NCI-H1436 (cell line): ENCODE measurements at places on chromosomes 2 and 18.

- DNase-seq, result no peak
These were observed 62.6 kb upstream of the PAX8 start for GRCh38 chr2:113341191-113341869.

- no peak for DNase-seq
These were observed 22.2 kb downstream of the SPAG16 start for GRCh38 chr2:213306316-213306942.

- DNase-seq, result no peak
These were observed 7.1 kb downstream of the NFE2L2 start for GRCh38 chr2:177257471-177257870.

DNA sequence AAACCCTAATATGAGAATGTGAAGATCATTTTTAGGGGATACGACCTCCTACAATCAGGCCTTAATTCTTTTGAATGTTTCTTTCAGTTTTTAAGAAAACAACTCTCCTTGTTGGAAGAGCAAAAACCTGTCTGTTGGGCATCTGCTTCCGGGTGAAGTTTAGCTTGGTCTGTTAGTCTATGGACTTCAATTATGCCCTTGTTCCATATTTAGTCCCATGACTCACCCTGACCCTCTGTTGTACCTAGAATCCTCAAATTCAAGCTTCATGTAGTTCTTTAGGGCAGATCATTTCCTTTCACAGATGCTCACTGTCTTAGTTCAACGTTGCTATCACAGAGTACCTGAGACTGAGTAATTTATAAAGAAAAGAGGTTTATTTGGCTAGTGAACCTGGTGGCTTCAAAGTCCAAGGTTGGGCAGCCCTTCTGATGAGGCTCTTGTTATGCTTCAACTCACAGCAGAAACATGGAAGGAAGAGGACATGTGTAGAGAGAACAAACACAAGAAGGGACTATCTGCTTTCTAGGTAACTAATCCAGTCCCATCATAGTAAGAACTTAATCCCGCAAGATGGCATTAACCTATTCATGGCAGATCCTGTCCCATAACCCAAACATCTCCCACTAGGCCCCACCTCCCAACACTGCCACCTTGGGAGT is 82.5 kb upstream of the SERPINE2 start:
- DNase-seq, result no peak

DNA sequence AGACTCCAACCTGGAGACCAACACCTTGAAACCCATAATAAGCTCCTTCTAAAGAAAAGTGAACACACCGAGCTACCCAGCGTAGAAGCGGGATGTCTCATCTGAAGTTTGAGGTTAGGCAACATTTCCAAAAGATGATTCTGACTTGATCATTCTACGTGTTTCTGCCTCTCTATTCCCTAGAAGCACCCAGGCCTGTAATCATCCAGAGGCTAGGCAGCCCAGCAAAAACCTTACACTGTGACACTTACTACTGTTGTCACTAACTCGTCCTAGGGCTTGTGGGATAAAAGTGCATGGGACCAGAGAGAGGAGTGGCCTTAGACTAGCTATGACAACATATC is 1.4 kb downstream of the ZBTB14 start:
- DNase-seq, result no peak

GRCh38 chr2:78290581-78291214 is 734.8 kb upstream of the REG3G start:
- DNase-seq, result no peak

DNA sequence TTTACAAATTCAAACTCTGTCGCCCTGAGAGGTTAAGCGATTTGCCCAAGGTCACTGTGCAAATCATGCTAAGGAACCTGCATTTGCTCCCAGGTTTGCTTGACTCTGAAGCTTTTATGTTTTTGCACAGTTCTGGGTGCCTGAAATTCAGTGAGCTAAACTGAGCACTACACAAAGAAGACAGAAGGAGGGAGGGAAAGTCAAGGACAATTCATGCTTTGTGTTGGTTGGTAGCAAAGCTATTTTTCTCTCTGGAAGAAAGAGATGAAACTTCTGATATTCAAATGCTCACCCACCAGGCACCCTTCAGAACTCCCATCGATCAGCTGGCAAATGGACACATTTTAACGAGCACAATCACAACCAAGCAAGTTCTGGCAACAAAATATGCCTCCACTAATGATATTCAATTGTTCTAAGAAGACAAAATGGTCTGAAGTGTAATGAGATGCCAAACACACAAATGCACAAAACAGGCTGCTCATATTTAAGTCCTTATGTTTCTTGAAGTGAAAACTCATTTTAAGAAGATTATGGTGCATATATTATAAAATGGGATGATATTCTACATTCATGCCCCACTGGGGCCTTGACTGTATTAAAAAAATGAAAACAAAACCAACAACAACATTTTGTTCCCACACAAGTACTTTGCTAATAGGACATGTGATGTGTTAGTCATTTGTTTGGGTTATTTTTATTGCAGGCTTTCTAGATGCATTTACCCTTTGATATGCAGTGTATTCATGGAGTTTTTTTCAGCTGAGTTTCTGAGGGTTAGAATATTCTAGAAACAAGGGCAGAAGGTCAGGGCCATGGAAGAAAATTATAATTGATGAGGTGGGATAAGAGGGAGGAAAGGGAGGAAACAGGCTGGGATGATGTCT is 445.6 kb upstream of the CELF4 start:
- no peak for DNase-seq

DNA sequence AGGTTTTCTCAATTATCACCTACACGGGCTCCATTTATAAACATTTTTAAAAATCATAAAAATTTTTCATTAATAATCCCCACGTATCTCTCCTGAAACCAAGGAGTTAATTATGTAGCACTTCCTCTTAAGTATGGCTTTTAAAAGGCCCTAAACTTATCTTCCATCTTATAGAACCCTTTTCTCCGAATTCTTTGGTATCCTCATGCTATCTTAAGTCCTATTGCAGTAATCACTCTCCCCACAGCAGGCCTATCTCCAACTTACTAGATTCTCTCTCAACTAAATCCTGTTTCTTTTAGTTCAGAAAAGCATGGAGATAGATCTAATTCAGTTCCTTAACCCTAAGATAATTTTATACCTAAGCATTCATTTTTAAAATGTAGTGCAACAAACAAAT is 26.2 kb downstream of the RPRD1A start:
- no peak for DNase-seq

GRCh38 chr2:27306573-27307286 is 1.5 kb downstream of the UCN start:
- DNase-seq, result no peak

DNA sequence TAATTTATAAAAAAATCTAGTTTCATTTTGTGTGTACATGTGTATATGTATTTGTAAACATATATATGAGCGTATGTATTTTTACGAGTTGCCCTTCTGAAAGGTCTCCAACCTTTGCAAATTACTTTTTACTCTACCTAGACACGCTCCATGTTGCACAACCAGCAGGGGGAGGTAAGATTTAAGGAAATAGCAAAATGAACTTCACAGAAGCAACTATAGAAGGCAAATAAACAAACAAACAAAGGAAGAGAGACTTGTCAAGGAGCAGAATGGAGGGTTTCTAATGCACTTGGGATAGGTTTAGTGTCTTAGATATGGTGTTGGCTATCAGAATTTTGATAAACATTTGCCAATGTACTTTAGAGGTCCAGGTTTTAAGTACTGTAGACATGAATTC is 820.5 kb upstream of the POU3F3 start:
- peak; percentile 12 for DNase-seq

DNA sequence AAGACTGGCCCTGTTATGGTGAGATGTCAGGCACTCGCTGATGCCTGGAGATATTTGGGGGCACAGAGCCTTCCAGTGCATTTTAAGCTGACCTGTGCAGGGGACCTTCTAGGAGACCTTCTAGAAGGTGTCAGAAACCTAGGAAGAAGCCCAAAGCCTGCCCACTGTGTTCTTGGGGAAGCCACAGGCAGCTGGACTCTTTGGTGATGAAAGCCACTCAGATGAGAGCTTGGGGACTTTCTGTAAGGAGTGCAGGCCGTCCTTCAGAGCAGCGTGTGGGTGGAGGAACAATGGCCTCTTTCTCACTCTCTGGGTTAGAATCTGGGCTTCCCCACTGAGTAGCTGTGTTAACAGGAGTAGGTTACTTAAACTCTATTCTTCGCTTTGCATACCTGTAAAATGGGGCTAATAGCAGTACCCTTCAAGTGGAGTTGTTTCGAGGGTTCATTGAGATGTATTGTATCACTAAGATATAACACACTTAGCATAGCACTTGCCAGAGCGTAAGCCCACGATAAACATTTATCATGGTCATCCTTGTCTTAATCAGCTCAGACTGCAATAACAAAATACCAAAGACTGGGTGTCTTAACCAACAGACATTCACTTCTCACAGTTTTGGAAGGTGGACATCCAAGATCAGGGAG is 322.3 kb upstream of the EPAS1 start:
- DNase-seq, result no peak

- no peak for DNase-seq
These were observed 137.5 kb downstream of the PTGR3 start for GRCh38 chr18:75071484-75071785.

DNA sequence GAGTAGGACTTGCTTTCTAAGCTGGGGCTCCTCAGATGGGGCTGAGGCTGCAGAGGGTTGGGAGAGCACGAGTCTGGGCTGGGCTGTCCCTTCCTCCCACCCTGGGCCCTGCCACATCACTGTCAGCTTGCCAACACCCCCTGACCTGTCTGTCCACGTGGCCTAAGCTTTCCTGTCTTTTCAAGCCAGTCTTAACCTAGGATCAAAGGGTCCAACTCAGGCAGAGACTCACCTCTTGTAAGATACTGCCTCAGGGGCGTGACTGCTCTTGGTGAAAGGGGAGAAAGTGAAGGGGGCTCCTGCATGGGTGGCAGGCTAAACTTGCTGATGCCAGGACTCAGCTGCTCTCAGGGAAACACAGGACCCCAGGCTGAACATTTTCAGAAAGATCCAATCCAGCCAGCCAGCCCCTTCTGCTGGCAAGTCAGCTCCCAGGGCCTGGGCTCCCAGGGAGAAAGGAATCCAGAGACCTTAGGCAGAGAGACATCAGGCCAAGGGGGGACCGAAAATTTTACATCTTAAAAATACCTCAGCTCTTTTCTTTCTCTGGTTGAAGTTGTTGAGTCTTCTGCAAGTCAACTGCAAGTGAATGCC is 144.2 kb upstream of the ID2 start:
- no peak for DNase-seq

GRCh38 chr2:171244466-171244969 is 83.8 kb upstream of the TLK1 start:
- DNase-seq, result no peak

GRCh38 chr2:96233880-96234316 is 25.3 kb upstream of the STARD7 start:
- DNase-seq, result no peak

GRCh38 chr2:55421326-55421725 is 1.7 kb upstream of the CCDC88A start:
- DNase-seq, result no peak

DNA sequence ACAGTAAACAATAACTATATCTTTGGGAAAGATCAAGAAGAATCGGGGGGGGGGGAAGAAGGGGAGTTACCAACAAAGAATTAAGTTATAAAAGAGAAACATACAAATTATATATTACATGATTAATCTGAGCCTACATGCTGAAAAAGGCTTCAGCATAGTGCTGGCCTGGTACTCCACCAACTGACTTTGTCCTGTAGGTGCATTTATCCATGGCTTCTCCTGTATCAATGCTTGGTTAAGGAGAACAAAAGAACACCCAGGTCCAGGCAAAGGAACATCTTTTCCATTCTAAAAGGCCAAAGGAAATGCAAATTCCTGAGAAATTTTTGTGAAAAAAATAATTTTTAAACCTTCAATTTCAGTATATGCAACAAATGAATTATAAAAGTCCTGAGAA is 24.2 kb downstream of the RPRD1A start:
- DNase-seq, result no peak

DNA sequence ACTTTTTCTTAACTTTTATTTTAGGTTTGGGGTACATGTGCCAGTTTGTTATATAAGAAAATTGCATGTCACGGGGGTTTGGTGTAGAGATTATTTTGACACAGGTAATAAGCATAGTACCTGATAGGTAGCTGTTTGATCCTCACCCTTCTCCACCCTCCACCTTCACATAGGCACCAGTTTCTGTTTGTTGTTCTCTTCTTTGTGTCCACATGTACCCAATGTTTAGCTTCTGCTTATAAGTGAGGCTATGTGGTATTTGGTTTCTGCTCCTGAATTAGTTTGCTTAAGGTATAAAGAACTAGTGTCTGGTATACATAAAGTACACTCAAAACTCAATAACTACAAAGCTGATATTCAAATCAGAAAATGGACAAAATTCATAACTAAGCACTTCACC is 654.6 kb upstream of the LINC00305 start:
- no peak for DNase-seq

GRCh38 chr2:43609290-43609918 is 13.6 kb upstream of the THADA start:
- DNase-seq, result peak; percentile 32

- DNase-seq, result no peak
These were observed 150.1 kb downstream of the TNS1 start for GRCh38 chr2:217852555-217853211.

DNA sequence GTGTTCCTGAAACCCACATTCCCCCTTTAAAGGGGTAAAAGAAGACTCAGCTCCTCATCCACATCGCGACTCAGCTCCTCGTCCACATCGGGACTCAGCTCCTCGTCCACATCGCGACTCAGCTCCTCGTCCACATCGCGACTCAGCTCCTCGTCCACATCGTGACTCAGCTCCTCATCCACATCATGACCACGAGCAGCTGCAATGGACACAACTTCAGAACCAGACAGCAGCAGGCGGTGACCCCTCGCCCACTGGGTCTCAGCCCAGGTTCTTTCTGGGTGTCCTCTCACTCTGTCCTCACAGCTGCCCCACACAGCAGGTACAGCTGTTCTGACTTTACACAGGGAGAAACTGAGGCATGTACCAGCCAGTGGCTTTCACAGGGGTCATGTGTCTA is 163.5 kb upstream of the SALL3 start:
- no peak for DNase-seq

GRCh38 chr18:79964330-79965118 is at the start of gene HSBP1L1:
Gene HSBP1L1, plus strand, starts transcription at chr18:79964643. Its CDS starts 93 bp downstream, at chr18:79964736.
- peak; percentile 53 for DNase-seq

DNA sequence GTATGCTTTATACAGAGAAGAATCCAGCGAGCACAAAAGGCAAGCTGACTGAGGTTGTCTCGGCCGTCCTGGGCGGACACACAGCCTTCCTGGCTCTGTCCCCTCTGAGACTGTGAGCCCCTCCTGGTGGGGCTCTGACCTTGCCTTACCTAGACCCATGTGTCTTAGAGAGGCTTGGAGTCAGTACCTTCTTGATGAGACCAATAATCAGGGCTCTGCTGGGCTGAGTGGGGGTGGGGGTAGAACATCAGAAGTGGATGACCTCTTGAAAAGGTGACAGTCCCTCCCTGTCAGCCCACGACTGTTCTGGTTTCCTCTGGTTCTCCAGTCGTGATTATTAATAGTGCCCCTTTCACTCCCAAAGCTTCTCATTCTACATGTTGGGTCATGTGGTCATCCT is 31.2 kb downstream of the TWIST2 start:
- DNase-seq, result no peak

- DNase-seq, result no peak
These were observed 111.2 kb downstream of the PRPF40A start for GRCh38 chr2:152606081-152606480.

DNA sequence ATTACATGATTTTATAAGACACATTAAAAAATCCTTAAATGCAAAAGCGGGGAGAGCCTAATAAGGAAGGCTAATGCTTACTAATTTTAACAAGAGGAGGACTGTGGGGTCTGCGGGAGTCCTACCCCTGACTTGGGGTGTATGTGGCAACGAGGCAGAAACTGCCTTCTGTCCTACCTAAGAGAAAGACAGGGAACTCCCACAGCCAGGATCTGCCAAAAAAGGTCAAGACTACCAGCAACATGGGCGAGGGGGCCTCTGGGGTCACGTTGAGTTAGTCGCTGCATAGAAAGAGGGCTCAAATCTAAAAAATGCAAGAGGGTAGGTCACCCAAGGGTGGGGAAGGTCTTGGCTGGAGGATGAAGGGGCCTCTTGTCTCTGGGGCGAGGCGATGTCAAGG is 529 bp upstream of the AMER3 start:
- no peak for DNase-seq
